Activated B cell treated with CpG ODN at 0.5 μM for 24 hours (primary cell): ENCODE measurements at places on chromosomes 1 and 21.
A peak's percentile ranks its signal among the peaks of the same experiment; 100 is the strongest.

GRCh38 chr1:43303471-43304313, 2.9 kb downstream of the TIE1 start:
- DNase-seq, result no peak

- DNase-seq, result no peak
Measured at GRCh38 chr1:117014209-117014608, 12.6 kb downstream of the CD101 start.

DNA sequence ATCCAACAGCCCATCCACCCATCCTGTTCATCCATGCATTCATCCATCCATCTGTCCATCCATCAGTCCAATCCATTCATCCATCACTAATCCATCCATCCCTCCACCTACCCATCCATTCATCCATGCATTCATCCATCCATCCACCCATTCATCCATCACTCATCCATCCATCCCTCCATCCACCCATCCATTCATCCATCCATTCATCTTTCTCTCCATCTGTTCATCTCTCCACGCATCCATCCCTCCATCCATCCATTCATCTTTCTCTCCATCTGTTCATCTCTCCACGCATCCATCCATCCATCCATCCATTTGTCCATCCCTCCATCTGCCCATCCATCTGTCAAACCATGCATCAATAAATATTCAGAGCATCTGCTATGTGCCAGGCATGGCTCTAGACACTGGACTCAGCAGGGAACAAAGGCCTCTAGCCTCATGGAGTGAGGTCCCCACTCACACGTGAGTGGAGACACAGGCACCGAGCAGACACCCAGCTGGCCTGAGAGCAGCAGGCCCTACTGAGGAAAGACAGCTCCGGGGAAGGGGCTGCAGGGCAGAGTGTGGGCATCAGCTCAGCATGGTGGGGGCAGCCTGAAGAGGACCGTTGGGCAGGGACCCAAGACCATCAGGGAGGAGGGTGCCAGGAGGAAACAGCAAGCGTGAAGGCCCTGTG, 9.6 kb downstream of the KRTAP10-1 start:
- DNase-seq, result no peak

GRCh38 chr1:3135744-3136455, 66.9 kb downstream of the PRDM16 start:
- DNase-seq, result no peak

GRCh38 chr1:15802234-15802965, 5.0 kb downstream of the UQCRHL start:
- no peak for DNase-seq

GRCh38 chr1:208781391-208782045, 537.3 kb upstream of the PLXNA2 start:
- DNase-seq, result no peak

DNA sequence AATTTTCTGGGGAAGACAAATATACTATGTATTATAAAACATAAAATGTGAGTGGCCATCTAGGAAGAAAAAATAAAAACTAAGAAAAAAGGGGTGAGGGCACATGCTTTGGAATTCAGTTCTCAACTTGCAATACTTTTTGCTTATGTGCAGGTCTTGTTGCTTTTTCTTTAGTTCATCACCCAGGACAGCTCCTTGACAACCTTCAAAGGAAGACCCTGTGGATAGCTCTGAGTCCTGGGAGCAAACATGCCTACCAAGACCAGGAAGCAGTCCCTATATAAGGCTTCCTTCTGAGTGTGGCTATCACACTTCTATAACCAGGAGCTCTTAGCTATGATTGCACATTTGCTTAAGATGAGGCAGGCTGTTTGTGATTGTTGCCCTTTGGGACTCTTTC, 78.0 kb downstream of the WDR64 start:
- no peak for DNase-seq

GRCh38 chr1:203149188-203149840, 21.8 kb downstream of the ADORA1 start:
- DNase-seq, result no peak

DNA sequence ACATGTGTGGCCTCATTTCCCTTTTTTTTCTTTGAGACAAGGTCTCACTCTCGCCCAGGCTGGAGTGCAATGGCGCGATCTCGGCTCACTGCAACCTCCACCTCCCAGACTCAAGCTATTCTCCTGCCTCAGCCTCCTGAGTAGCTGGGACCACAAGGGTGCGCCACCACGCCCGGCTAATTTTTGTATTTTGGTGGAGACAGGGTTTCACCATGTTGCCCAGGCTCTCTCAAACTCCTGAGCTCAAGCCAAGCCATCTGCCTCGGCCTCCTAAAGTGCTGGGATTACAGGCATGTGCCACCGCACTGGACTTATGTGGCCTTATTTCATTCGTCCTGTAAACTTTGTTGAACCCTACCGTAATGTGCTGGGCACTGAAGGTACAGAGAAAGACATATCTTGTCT, 569 bp upstream of the WARS2 start:
- peak; percentile 27 for DNase-seq

GRCh38 chr1:171090604-171091003, at the start of gene FMO3:
FMO3 (plus strand) TSS chr1:171090905; CDS start chr1:171092659, 1,754 bp downstream.
- DNase-seq, result no peak

DNA sequence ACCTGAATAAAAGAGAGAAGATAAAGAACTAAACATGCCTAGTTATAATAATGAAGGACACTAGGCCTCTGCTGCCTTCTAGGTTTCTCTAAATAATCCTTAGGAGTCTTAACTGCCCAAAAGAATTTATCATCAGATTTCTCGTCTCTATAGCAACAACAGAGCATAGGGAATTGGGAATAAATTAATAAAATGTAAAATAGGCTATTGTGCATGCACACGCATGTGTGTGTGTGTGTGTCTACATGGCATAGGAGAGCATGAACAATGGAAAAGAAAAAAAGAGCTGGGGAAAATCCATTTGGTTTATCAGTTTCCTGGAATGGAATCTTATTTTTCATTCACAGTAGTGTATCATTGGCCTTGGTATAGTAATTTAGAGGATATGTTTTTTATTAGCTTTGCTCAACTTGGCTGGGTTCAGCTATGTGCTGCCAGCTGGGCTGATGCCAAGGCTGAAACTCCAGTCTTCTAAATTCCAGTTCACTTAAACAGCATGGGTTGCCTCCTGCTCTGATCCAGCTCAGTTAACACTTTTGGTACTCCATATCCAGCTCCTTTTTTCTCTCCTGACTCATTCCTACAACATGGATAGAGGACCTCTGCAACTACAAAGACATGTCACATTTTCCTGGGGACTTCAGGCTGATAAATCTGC, 80.6 kb upstream of the SLFNL1 start:
- DNase-seq, result no peak

- no peak for DNase-seq
Measured at GRCh38 chr1:221723018-221723847, 18.7 kb downstream of the DUSP10 start.

DNA sequence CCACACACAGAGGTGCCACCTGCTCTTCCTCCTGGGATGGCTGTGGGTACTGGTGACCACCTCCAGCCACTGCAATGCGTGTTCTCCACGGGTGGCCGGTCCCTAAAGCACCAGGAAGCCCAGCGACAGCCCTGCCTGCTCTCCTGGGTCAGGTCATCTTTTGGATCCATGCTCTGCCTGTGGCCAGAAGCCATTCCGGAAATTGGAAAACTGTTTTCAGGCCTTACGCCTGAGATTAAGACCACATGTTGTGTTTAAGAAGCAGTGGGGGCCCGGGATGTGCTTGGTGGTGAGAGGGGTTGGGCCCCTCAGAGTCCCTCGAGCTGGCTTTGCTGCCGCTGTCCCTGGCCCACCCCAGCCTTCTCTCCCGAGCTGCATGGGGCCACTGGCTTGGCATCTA, 150.8 kb downstream of the PEX14 start:
- DNase-seq, result no peak
